ENCODE measurements at places on chromosomes 5 and 9.

DNA sequence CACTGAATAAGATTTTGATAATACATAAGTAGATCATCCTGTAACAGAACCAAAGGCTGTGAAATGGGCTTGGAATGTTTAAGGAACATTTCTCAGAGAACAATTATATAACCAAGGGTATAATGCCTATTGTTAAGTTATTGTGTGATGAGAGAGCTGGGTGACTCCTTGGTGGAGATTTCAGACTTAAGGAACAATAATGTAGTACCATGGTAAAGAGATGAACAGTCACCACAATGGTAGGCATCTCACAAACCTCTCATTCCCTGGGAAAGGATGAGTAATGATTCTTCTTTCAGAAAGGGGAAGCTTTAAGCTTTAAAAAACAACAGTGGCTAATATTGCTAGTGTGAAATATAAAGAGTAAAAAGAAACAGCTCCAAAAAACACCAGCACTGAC is 147.4 kb downstream of the TRIM36 start:
- DNase-seq, result no peak

DNA sequence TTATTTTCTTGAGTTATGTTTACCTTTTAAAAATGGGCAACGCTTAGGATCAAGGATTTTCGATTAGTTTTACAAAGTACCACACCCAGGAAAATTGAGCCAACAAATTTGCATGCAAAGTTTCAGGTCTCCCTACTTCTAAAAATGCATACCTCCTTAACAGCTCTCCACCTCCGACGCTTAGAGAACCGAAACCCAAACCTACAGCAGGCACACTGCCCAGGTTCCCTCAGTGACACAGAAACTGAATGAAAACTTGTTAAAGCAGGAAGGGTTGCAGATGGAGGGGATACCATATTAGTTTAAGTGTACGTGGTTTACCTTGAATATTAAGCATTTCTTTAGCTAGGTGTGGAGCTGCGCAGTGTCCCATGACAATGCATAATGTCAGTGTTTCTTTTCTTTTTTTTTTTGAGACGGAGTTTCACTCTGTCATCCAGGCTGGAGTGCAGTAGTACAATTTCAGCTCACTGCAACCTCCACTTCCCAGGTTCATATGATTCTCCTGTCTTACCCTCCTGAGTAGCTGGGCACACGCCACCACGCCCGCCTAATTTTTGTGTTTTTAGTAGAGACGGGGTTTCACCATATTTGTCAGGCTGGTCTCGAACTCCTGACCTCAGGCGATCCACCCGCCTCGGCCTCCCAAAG is 1.6 kb upstream of the SUB1 start:
- no peak for DNase-seq

DNA sequence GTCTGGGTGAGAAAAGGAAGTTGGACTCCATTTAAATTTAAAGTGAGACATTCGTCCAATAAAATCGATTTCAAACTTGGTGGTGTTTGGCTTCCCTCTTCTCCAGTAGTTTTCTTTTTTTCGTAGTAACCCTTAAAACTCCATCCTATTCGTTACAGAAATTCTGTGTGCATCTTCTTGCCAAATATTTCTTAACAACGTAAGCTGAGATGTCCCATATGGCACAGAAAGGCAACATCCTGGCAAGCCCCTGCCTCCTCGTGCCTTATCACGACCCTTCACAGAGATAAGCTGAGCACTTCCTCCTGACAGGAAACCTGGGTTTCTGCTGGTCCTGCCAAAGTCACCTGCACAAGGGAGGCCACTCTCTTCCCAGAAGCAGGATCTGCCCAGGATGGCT is 11.8 kb upstream of the ADAMTS2 start:
- no peak for DNase-seq

DNA sequence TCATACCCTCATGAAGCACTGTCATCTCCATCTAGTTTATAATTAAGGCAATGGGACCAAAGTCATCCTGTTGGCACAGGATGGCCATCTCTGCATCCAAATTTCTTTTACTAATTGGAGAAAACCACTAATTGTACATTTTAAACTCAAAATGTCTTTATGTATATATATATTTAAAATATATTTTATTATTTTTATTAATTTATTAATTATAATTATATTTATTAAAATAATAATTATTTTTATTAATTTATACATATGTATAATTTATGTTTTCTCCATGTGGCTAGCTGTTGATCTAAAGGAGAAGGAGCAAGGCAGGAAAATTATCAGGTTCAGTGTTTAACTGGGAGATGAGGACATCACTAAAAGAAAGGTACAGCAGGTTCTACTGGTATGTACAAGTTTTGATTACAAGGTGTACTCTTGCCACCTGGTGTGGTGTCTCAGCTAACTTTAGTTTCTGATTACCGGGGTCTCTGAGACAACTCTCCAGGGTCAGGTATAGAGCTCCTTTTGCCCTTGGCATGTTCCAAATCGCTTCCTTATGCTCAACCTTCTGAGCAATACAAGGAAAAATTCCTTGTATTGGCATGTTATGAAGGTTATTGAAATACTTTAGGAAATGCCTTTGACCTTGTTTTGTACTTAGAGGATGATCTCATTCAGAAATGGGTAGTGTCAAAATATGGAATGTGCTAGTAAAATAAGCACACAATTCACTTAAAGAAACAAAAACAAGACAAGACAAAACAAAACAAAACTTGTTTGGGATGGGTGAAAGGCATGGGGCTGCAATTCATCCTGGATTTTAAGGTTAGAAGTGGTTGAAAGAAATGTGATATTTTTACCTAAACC is 79.6 kb downstream of the GHR start:
- DNase-seq, result no peak

DNA sequence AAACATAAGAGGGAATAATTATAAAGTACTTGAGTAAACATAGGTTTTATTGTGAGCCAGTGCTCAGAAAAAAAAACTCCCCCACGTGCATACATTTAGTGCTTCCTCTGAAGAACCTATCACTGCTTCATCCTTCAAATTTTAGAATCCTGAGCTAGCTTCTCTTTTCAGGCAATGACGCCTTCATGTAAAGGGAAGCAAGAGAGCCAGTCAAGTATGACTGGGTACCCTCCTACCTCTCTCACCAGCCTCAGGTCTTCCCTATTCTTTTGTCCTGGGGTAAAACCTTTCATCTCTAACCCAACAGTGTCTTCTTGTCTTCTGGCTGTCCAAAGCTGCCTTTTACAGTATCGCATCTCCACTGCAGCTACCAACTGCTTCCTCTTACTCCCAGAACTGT is 32.0 kb downstream of the PLPP1 start:
- DNase-seq, result no peak

- DNase-seq, result no peak
Measured at GRCh38 chr9:113269355-113269754, 6.0 kb downstream of the CDC26 start.

DNA sequence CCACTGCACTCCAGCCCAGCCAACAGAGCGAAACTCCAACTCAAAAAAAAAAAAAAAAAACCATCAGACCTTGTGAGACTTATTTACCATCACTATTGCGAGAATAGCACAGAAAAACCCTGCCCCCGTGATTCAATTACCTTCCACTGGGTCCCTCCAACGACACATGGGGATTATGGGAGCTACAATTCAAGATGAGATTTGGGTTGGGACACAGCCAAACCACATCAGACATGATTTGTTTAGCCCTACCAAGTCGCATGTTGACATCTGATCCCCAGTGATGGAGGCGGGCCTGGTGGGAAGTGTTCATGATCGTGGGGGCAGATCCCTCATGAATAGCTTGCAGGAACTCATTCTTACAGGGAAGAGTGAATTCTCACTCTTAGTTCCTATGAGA is 26.6 kb downstream of the MYO10 start:
- DNase-seq, result no peak

DNA sequence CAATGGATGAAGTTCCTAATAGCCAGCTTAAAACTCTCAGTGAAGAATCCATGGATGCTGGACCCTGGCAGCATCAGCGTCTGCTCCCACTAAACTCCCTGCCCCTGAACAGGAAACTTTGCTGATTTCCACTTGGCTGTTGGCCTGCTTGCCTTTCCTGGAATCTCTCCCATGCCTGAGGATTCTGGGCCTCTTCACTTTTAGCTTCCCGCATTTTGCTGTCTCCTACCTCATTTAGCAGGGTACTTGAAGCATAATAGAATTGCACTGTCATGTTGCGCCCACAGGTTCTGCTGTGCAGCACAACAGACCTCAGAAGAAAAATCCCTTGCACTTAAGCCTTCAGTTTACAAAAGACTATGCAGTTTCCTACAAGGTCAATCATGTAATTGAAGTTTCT is 127.6 kb downstream of the DROSHA start:
- DNase-seq, result no peak

- DNase-seq, result no peak
Measured at GRCh38 chr5:67878933-67879332, 336.6 kb upstream of the PIK3R1 start.

- DNase-seq, result no peak
Measured at GRCh38 chr5:142342128-142342981, 17.5 kb upstream of the SPRY4 start.

DNA sequence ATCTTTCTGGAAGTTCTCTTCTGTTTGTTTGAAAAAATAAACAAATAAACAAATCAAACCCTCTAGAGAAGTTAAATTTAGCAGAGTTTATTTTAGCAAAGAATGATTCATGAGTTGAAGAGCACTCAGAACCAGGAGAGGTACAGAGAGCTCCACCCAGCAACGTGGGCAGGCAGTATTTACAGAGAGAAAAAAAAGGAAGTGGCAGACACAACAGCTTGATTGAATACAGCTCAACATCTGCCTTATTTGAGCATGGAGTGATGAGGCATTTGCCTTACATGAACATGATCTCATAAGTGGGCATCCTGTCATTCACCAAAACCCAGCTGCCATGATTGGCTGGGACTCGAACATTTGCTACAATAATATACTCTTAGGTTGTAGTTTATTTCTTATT is 381.6 kb upstream of the ADAMTS16 start:
- no peak for DNase-seq

DNA sequence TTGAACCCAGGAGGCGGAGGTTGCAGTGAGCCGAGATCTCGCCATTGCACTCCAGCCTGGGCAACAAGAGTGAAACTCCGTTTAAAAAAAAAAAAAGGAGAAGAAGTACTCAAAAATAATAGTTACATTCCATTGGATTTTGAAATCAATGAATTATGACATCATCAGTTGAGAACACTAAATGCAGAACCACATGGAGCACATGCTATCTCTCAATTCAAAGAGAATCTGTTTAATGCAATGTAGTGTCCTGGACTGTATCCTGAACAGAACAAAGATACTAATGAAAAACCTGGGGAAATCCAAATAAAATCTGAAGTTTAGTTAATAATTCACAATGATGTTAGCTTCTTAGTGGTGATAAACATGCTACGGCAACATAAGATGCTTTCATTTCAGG is 20.3 kb downstream of the CDC14B start:
- DNase-seq, result no peak

- DNase-seq, result peak; percentile 39
Measured at GRCh38 chr5:126003309-126003708, 419.9 kb upstream of the GRAMD2B start.

- no peak for DNase-seq
Measured at GRCh38 chr9:79184831-79185230, 386.9 kb upstream of the TLE4 start.

GRCh38 chr5:171310212-171310818 is 1.3 kb downstream of the TLX3 start:
- no peak for DNase-seq

DNA sequence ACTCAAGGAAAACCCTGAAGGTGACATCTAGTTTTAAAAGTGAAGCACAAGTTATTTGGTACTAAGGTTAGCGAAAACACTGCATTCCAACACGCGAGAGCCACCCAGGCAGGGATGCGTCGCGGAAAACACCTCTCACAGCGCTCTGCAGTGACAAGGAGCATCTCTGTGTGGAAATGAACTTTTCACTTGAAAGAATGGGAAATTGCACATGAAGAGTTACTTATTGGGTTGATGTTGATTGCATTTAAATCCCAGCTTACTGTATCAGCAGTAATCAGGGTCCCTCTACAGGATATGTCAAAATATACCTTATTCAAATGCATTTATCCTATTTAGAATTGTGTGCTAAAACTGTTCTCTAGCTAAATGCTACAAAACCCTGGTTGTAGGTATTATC is 144.4 kb downstream of the BNC2 start:
- DNase-seq, result no peak

DNA sequence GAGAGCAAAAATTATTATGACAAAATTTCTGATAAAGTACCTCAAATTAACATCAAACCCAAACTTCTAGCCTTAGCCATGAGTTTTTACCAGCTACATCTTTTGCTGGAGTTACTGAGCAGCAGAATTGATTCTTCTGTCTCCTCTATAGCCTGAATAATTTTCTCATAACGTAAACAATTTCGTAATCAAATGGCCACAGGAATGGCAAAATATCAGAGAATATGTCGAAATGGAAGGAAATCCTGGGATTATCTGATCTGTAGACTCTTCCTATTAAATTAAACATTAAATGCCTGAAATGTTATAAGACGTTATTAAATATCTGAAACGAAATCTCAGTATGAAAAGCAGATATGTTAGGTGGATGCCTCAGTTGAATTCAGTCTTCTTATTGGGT is 41.1 kb downstream of the LURAP1L start:
- no peak for DNase-seq

GRCh38 chr5:75412111-75412990 is 75.3 kb downstream of the HMGCR start:
- DNase-seq, result no peak

DNA sequence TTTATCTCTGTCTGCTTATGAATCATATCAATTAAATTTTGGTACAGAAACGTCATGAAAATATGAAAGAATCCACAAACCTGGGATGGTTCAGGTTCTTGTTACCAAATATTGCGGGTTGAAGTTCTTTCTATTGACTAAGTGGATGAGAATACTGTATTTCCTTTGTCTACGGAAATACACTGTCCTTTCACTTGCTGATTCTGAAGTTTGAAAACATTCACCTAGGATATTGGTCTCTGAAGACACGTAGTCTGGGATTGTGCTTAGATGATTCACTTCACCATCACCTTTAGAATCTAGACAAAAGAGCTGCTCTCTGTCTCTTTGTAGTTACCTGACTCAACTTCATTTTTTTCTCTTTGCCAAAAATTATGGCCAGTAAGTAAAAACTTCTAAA is 222.4 kb downstream of the FBN2 start:
- DNase-seq, result no peak

- peak; percentile 89 for DNase-seq
Measured at GRCh38 chr5:145681686-145682085, 153.5 kb downstream of the PRELID2 start.

DNA sequence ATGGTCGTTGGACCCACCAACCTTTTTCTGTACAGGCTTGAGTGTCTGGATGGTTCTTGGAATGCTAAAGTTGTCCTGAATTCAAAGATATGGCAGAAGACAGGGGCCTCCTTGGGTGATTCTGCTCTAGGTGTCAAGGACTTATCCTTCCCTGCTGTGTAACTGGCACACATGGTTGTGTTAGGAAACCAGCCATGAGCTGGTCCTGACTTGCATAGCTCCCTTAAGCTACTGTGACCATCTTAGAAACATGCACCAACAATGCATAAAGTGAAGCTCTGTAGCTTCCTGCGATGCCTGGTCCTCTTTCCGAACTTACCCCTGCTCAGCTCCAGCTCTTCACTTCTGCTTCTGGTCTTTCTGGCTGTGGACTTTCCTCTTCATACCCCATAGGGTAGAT is 224.6 kb downstream of the TLE4 start:
- DNase-seq, result no peak

GRCh38 chr5:78006449-78006848 is 230.3 kb upstream of the TBCA start:
- DNase-seq, result peak; percentile 64

GRCh38 chr9:79565245-79565644 is 6.5 kb upstream of the TLE4 start:
- DNase-seq, result no peak

GRCh38 chr9:24095246-24095645 is 269.2 kb upstream of the ELAVL2 start:
- peak; percentile 15 for DNase-seq

Measured in pons (tissue), 1 donor.